Naive thymus-derived CD4-positive, alpha-beta T cell (primary cell): ENCODE measurements at places on chromosomes 11 and 22. TPM values are rescaled to one million over a fixed set of nuclear protein-coding genes. Genes with fewer than 3 reads are reported as not detected.

Gene TCN2
- total RNA-seq, result 0.80 TPM

- no peaks in the 10 kb centered on the region for H3K4me1 ChIP-seq
- DNase-seq, result no peak
- H3K4me3 ChIP-seq, result no peak overlapping the region
- H3K36me3 ChIP-seq, result no peaks in the 10 kb centered on the region
- no peak overlapping the region for H3K27ac ChIP-seq
These were observed 315.2 kb upstream of the B3GAT1 start for GRCh38 chr11:134727204-134727603.

GRCh38 chr11:92841719-92842118 is 127.7 kb upstream of the MTNR1B start:
- DNase-seq, result no peak
- no peak overlapping the region for H3K27ac ChIP-seq
- H3K27me3 ChIP-seq, result no peaks in the 10 kb centered on the region

DNA sequence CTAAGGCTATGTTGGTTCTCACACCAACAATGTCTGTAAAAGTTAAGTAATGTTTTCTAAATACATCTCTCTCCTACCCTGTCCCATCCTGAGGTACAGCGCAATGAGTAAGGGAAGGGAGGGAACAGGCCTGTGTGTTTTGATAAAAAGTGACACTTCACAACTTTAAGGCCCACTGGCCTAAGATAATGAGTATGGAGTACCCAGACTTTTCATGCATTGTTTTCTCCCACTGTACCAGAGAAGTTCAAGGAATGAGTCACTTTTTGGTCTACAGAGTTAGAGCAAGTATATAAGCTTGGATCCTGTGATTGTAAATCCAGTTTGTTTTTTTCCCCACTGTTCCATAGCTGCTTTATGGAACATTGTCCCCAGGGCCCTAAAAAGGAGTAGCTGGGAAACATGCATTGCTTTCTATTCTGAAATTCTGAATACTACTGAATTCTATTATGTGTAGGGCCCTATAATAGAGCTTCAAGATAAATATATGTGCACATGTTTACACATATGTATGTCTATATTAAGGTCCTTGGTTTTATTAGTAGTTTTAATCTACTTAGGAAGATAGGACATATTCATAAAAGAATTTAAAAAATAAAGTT is 29.8 kb downstream of the KCNE3 start:
- no peaks in the 10 kb centered on the region for H3K4me1 ChIP-seq
- no peak overlapping the region for H3K4me3 ChIP-seq
- H3K27ac ChIP-seq, result no peak overlapping the region
- H3K27me3 ChIP-seq, result no peaks in the 10 kb centered on the region
- no peak for DNase-seq
- no peaks in the 10 kb centered on the region for H3K36me3 ChIP-seq
